ENCODE measurements at places on chromosomes 16 and 17.
A peak's percentile ranks its signal among the peaks of the same experiment; 100 is the strongest.

DNA sequence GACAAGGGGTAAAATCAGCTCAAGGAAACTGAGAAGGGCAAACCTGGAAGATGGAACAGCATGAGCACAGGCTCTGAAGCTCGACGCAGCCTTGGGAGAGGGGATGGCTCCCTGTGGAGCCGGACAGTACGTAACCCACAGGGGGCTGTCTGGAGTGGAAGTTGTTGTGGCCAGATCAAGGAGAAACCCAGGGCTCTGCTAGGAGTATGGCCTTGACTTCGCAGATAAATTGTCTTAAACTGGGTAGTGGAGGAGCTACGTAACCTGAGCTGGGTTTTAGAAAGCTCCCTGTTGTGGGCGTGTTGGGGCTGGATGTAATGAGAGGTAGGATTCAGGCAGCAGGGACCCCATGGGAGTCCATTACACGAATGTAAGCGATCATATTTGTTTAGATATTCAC lies 25.5 kb upstream of the AXIN2 start:
- DNase-seq, result no peak

- no peak for DNase-seq
Observed at GRCh38 chr17:59702304-59702703, 4.9 kb downstream of the PTRH2 start.

GRCh38 chr16:79098907-79099306 lies 501.6 kb downstream of the MAF start:
- DNase-seq, result no peak

DNA sequence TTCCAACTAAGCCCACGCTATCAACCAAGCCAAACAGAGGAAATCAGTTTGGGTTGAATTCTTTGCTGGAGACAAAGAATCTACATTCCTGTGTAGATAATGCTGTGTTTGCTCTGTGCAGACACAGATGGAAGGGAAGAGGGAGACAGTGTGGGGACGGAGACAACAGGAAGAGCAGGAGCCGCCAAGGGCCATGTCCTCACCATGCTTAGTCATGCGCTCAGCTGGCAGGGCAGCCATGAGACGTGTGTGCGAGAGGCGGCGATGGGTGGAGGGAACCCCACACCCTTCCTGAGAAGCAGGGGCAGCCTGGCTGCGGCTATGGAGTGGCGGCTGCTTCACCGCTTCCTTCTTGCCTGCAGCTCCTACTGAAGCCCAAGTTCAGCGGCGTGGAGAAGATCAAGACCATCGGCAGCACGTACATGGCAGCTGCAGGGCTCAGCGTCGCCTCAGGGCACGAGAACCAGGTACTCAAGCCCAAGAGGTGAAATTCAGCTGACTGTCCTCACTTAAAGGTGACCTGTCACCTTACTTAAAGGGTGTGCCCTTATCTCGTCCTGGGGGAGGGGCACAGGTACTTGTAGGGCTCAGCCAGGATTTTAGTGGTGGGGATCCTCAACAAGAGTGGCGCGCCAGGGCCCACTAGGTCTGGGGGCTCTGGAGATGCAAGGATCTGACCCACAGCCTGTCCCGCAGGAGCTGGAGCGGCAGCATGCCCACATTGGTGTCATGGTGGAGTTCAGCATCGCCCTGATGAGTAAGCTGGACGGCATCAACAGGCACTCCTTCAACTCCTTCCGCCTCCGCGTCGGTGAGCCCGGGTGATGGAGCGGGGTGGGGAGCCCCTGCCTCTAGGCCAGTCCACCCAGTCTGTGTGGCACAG lies 47.5 kb downstream of the ADCY7 start:
- peak; percentile 82 for DNase-seq

DNA sequence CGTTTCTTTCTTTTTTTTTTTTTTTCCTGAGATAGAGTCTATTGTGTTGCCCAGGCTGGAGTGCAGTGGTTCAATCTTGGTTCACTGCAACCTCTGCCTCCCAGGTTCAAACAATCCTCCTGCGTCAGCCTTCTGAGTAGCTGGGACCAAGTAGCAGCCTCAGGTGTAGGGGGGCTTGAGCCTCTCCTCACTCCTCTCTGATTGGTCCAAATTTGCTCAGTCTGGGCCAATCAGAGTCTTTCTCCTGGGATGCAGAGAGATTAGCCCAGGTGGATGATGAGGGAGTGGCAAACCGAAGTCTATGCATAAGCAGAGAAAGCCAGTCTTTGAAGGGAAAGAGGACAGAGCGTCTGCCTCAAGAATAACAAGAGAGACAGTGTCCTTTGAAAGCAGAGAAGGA lies 99.0 kb downstream of the BMERB1 start:
- no peak for DNase-seq

DNA sequence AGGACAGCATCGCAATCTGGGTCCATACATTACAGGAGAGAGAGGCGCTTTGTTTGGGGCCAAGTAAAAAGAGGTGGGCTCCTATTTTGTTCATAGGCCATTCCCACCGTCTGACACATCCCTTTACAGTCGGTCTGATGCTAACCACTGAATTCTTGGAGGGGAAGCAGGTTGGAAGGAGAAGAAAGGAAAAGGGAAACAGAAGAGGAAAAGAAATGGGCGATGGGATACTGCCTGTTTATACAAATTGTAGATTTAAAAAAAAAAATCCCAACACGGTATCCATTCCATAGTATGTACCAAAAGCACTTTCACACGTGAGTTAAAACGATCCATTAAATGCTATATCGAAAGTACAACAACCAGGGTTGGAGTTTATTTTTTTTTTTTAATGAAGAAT lies 4.0 kb upstream of the ZFHX3 start:
- DNase-seq, result no peak

GRCh38 chr17:60168654-60169053 lies 18.9 kb downstream of the CA4 start:
- DNase-seq, result no peak

- DNase-seq, result no peak
Observed at GRCh38 chr17:45338023-45338781, 21.4 kb upstream of the MAP3K14 start.
